Right forelimb (tissue), 1 donor: ENCODE measurements at places on chromosomes 11 and 22.

GRCh38 chr11:46984987-46985386 is 48.4 kb downstream of the CSTPP1 start:
- DNase-seq = no peak

DNA sequence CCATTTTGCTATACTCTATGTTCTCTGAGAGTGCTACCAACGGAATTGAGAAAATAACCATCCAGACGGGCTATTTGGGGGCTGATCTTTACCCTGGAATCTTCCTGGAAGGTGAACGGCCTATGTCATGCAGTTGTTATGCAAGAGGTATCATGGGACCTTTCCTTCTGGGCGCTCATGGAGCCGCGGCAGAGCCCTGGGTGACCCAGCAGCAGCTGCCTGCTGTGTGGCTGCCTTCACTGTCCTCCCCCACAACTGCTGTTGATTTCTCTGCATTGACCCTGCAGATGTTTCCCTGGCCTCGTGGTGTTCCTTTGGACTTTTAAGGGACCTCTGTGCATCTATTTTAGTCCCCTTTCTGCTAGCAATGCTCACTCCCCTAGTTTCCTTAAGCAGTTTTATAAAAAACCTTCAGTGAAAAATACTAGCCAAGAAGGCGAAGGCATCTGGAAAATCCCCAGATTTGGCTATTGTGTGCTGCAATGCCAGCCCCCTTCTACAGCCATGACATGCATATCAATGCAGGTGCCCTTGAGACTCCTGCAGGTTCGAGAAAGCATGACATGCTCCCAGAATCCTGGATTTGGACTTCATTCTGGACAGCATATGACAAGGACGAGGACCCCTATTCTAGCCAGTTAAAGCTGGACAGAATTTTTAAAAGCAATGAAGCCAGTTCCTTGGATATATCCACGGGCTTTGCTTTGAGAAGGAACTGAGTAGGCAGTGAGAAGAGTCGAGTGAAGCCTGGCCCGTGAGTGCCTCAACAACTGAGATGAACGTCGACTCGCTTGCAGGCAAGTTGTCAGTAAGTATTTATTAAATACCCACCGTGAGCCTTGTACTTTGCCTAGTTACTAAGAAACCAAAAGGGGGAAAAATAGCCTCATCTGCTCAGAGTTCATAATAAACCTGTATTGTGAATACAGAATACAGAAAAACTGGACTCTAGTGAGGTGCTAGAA is at the start of gene SLC25A18:
Gene SLC25A18, plus strand, starts transcription at position 593 of the 965 bp plus-strand sequence. CDS start 16,447 bp downstream, outside the sequence.
- no peak for DNase-seq

- peak; percentile 32 for DNase-seq
Observed at GRCh38 chr22:47197773-47198500, 435.5 kb downstream of the TBC1D22A start.

DNA sequence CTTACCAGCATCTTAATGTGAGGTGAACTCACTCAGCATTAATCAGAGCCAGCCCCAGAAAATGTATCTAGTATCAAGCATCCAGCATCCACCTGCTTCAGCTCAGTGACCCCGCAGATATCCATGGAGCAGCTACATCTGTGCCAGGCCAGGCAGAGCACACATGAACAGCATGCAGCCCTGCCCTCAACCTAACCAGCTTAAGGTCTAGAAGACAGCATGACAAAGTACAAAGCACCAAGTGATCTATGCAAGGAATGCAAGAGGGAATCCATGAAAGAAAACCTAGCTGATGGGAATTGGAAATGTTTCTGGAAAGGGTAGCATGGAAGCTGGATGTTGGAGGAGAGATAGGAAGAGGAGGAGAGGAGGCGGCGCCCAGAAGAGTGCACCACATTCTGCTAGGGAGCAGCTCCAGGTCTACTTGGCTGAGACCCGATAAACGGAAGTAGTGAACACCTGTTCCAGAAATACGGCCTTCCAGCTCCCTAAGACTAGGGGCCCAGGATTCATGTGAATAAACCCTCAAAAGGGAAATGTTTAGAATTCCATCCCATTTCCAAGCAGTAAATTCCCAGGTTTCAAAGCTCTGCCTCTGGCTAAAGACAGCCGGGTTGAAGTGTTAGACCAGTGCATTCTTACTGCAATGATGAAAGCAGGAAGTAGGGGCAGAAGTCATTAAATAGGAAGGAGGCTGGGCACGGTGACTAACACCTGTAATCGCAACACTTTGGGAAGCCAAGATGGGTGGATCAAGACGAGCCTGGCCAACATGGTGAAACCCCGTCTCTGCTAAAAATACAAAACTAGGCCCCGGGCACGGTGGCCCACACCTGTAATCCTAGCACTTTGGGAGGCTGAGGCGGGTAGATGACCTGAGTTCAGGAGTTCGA is 23.5 kb upstream of the L3MBTL2 start:
- DNase-seq = no peak

DNA sequence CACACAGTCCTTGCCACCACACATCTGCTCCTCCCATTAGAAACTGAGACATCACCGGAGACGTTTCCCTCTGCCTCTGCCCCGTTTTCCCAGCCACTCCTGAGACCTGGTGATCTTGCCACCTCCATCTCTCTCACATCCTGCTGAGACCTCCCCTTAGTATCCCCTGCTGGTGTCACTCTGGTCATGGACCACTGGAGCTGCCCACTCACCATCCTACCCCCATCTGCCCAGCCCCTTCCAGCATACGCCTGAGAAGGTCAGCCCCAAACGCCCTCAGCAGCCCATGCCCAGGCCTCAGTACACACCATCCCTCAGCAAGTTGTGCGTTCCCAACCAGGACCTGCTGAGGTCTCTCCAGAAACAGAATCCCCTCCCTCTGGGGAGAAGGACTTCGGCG is 64.3 kb downstream of the SHANK2 start:
- no peak for DNase-seq

- DNase-seq = no peak
Observed at GRCh38 chr11:108069947-108070346, 51.4 kb upstream of the ACAT1 start.

DNA sequence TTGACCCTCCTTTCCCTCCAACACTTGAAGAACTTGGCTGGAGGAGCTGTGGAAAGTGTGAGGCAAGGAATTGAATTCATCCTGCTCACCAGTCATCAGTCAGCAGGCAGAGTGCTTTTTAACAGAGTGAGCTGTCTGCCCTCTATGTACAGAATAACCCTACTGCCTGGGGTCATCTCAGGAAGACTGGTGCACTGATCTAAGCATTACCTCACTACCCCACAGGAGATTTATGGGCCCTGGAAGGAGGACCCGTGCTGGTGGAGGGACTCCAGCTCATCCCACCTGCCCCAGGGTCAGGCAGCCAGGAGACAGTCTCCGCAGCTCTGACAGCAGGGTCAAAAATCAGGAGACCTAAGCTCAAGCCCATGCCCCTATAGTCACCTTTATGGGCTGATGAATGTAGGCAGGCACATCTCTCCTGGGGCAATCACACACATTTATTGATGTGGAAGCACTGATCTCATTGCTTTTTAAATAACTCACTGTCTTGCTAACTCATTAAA is 270.8 kb upstream of the SESN3 start:
- no peak for DNase-seq

DNA sequence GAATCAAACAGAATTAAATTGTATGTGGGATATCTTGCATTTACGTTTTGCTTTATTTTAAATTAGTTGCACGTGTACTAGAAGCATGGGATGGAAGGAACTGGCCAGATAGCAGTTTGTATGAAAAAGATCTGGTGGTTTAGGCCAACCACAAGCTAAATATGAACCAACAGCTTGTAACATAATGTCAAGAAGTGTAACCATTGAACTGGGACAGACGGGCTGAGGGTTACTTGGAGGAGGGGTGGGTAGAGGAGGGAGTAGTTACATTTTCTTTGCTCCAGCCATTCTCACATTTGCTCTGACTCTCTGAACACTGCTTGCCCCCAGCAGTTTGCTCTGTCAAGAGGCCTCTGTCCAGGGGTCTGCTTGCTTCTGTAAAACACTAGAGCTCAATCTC is 31.7 kb upstream of the CXCR5 start:
- DNase-seq = no peak
